ENCODE measurements at places on chromosomes 13 and 19. TPM values are rescaled to one million over a fixed set of nuclear protein-coding genes. Genes with fewer than 3 reads are reported as not detected.

DNA sequence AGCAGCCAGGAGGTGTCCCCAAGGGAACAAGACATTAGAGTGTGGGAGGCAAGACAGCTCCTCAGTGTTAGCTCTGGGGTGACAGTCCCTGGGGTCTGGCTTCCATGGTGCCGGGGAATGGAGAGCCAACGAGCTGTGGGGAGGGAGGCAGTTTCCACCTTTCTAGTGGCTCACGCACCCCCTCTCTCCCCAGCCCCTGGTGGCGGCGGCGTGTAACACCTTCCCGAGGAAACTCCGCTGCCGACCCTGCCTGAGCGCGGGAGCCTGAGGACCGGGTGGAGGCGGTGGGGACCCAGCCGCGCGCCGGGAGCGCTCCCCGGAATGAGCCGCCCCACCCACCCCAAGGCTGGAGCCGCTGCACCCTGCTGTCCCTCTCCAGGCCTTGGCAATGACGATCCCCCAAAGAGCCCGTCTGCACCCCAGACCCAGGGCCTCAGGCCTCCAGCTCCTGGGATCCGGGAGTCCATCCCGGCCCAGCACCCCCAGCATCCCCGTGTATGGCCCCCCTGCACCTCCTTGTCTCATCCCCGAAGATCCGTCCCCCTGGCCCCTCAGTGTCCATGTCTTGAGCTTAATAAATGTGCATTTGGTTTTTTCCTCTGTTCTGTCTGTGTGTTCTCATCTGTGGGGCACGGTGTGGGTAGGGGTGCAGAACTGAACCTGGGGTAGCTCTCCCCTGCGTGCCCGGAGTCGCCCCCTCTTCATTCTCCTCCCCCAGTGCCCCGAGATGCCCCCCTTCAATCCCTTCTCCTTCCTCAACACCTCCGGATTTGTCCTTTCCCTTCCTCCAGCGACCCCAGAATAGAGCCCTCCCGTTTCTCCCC is 622 bp upstream of the FXYD5 start:
- DNase-seq, result no peak

GRCh38 chr13:101649488-101650126 is 197.1 kb downstream of the ITGBL1 start:
- no peak for DNase-seq

DNA sequence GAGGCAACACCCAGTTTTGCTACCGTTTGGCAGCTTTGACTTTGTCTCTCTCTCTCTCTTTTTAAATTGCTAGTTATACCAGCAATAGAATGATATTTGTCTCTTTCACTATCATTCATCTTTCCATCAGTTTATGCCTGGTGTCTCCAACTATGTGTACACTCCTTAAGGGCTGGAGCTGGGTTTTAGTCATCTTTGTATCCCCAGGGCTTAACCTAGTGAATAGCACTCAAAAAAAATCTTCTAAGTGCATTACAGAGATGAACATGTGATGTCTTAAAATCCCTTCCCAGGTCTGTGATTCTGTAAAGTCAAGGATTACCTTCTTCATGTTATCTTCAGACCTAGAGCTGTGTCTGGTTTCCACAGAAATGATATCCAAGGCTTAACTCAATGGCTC is 7.8 kb upstream of the UBL3 start:
- no peak for DNase-seq

DNA sequence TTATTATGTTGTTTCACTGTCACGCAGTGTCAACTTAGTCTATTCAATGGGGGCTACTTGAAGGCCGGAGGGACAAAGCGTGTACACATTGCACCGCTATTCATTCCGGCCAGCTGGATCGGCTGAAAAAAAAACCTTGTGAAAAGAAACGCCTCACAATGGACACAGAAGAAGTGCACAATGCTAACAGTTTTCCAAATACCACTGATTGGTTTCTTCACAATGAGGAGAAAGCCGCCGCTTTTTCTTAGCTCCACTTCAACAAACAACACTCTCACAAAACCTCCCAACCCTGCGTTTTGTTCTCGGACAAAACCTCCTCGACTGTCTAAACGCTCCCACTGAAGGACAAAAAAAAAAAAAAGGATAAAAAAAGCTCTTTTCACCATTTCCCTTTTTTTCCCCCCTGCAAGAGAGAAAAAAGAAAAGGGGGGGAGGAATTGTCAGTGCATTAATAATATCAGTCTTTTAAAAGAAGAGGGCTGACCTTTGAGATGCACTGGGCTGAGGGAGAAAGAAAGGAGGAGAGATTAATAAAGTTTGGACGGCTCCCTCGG is 5.4 kb downstream of the SOX21 start:
- no peak for DNase-seq

Gene FLT3LG
- 2.6 TPM for total RNA-seq

GRCh38 chr19:43776286-43776685 is 4.5 kb downstream of the KCNN4 start:
- DNase-seq, result no peak

- DNase-seq, result no peak
Observed at GRCh38 chr13:112984501-112984900, 15.5 kb downstream of the MCF2L start.

DNA sequence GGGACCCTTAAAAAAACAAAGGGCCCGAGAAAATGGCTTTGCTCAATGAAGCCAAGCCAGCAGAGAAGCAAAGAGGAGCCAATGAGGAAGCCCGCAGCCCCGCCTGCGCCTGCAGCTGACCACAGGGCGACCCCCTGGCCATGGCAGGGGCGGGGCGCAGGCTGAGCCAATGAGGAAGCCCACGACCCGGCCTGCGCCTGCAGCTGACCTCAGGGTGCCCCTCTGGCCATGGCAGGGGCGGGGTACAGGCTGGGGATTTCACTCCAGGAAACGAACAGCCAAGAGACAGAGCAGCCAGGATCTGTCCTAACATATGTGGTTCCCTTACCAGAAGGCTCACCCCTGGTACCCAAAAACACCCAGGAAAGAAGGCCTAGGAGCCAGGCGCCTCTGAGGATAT is 101.4 kb downstream of the STK24 start:
- DNase-seq, result no peak

GRCh38 chr19:33904681-33905080 is 108.0 kb downstream of the KCTD15 start:
- peak; percentile 85 for DNase-seq

DNA sequence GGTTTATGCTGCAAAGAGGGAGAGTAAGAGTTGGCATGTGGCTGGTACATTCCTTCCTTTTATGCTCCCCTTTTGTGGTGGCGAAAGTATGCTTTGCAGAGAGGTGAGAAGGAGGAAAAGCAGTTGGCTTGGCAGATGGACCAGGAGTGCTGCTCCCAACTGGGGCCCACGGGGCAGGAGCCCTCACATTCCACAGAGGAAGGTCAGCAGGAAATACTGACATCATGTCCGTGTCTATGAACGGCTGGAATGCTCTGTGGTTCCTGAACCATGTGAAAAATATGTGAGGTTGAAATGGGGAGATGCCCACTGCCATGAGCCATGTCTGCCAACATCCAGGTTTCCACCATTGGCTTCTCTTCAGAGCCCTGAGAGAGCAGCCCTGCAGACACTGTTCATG is 33.3 kb upstream of the GAS6 start:
- DNase-seq, result peak; percentile 82

GRCh38 chr13:78586706-78587105 is 16.6 kb downstream of the POU4F1 start:
- DNase-seq, result no peak

- DNase-seq, result no peak
Observed at GRCh38 chr13:34356686-34357434, 538.9 kb downstream of the RFC3 start.

GRCh38 chr19:718251-718951 is 9.7 kb downstream of the PALM start:
- DNase-seq, result no peak

- DNase-seq, result no peak
Observed at GRCh38 chr19:4891066-4891465, 11.6 kb downstream of the ARRDC5 start.

Measured in H4 (cell line).